ENCODE measurements at places on chromosomes 3 and 15. TPM values are rescaled to one million over a fixed set of nuclear protein-coding genes. Genes with fewer than 3 reads are reported as not detected.
A peak's percentile ranks its signal among the peaks of the same experiment; 100 is the strongest.

GOLGA8R gene
- total RNA-seq = 0.82 TPM

FSD2 gene
- not detected for total RNA-seq

CCRL2 gene
- total RNA-seq = not detected

DNA sequence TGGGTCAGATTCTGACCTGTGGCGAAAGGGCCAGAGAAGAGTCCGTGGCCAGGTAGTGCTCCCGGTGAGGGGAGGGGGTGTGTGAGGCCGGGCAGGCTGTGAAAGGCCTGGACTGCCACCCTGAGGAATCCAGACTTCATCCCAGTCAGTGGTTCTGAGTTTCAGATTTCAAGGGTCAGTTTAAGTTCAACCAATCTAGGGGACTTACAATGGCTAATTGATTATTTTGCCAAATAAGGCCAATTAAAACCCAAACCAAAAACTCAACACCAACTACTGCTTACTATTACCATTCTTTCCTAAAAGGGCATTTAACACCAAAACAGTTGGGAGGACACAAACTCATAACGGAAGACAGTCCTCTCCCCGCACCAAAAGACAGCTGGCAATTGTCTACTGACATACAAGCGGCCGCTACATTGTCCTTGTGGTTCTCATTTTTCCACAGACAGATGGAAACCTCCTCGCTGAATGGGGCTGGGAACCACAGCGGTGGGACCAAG is 30.5 kb downstream of the TMEM44 start:
- no peak for DNase-seq

DNA sequence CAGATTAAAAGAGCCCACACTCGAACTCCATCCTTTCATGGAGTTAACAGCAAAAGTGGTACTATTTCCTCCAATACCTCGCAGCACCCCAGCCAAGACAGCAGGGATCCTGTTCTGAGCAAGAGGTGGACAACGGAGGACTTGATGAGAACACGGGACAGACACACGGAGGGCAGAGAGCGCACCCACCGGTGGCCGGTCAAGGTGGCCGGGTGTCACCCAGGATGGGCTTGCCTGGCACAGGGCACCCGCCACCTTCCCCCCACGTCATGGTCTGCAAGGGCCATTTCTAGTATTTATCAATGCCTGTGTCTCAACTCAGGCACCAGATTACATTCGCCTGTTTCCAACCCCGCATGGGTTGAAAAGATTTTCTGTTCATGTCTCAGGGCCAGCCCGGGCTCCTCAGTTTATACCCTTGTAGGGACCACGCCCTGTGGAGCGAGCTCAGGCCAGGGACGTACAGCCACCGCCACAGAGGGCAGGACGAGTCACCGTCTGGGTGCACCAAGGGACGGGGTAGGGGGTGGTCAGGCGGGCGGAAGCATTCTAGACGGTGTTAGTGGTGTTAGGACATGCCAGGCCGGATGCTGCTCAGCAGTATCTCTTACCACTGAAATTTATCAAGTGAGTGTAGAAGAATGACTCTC is 64.2 kb downstream of the CYFIP1 start:
- DNase-seq = no peak

C2CD4B gene
- total RNA-seq = not detected

- no peak for DNase-seq
These were observed 596 bp downstream of the BTD start for GRCh38 chr3:15602146-15602536.

GRCh38 chr15:66565141-66565641 is 607 bp downstream of the LCTL start:
- no peak for DNase-seq

- DNase-seq = no peak
These were observed 246.8 kb upstream of the ROBO1 start for GRCh38 chr3:80014576-80014975.

SPATA12 gene
- not detected for total RNA-seq

DNA sequence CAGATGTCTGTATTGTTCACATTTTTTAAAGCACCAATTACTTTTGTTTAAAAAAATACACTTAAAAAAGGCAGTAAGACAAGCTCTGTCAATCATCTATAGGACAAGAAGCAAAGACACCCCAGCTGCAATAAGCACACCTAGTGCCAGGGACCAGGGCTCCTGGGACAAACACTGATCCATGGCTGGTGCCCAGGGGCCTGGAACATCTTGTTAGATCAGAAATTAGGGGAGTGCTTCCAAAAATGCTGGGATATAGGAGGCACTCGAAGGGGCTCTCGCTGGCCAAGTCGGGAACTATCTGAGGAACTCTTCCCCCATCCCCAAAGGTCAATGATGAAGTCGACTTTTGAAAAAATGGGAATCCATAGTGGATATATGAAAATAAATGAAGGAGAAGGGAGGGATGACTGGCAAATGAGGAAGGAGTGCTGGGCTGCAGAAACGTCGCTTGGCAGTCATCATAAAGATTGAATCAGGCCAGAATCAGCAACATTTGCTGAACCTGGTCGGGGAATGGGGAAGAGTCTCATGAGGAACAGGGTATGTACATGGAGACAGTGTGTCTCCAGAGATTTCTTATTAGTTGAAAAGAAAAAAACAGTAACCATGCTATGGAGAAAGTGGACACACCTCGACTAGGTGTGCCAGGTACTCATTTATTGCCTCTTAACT is 28.5 kb downstream of the TSPAN3 start:
- DNase-seq = no peak

SNAPC5 gene
- total RNA-seq = 22.9 TPM

GRCh38 chr3:98322686-98323085 is 31.0 kb upstream of the OR5K4 start:
- no peak for DNase-seq

DNA sequence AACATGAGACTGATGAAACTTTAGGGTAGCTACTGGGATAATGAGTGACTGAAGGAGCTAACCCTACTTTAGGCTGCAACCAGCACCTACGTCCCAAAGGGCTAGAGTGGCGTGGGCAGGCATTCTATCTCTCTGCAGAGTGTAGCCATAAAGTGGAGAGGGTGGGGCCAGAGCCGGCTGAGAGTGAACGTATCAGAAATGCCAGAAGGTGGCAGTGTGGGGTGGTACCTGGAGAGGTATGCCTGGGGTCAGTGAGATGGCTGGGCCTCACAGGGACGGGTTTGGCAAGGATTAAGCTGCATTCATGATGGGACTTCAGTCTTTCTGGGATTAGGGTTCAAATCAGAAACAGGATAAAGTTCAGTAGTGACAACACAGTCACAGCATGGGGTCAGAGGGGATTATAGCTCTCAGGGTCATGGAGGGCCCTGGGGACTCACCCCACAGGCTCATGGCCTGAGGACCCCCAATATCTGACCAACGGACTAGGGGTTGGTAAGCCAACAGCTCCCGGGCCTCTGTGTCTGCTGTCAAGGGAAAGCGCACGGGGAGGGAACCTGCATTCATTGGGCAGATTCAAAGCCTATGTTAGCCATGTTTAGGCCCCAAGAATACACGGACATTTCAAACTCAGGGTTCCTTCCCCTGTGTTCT is 86.5 kb upstream of the FOXB1 start:
- DNase-seq = peak; percentile 57

GRCh38 chr3:114484919-114485318 is 191.1 kb downstream of the TIGIT start:
- no peak for DNase-seq

QTRT2 gene
- 40.2 TPM for total RNA-seq

DNA sequence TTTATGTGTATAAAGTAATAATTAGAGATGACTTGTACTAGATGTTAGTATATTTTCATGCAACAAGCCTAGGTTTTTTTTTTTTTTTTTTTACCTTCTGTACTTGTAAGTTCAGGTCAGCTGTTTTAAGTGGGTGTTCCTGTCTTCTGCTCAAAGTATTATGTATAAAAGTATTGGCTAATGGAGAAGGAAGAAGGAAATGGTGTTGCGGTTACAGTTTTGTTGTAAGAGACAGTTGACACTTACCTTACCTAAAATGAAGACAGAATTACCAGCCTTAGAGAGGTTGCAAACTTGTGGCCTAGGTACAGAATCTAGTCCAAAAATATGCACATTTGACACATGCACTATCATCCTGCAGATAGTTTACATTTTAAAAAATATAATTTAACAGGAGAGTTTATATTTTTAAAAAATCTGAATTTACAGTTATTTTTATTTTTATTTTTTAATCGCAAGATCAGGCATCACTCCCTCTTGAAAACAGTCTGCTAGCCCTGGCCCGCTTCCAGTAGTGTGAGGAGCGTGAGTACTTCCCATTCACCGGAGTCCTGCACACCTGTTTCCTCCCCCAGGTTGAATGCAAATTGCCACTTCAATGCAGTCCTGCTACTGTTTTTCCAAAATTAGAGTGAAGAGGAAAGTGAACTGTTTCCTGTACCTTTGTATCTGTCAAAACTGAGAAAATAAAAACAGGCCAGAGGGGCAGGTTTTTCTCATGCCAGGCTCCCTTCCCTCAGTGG is 224.3 kb upstream of the SOX2 start:
- DNase-seq = no peak

DNA sequence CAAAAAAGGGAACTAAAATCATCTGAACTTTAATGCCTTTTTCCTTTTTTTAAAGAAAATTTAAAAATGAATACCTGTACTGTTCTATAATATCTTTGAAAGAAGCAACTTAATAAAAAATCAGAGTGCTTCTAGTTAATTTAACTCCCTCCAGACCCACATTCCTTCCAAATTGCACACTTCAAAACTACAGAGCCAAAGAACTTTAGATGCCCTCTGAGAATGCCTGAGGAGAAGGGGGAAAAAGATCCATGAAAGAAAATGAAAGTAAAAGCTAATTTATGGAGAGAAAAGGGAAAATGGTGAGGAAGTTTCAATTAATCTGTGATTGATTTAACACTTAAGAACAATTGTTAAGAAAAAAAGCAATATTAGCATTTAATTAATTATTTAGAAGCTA is 1141.6 kb downstream of the IGSF11 start:
- DNase-seq = no peak

DNA sequence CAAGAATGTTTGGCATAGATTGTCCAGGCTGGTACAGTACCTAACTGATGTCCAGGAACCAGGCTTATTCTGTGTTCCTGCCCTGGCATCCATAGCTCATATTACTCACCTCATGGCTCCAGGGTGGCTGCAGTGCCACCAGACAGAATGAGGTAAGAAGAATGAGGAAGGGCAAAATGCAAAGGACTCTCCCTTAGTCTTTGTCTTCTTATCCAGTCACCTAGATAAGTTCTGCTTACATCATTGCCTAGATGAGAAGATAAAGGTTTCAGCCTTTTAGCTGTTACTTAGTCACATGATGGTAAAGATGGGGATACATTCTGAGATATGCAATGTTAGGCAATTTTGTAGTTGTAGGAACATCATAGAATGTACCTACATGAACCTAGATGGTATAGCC is 45.8 kb downstream of the CHP1 start:
- DNase-seq = no peak

HCLS1 gene
- 0.45 TPM for total RNA-seq

GRCh38 chr15:98174286-98174685 is 213.8 kb downstream of the ARRDC4 start:
- DNase-seq = no peak

GRCh38 chr3:189233225-189233858 is 61.6 kb downstream of the TPRG1 start:
- DNase-seq = peak; percentile 26

DNA sequence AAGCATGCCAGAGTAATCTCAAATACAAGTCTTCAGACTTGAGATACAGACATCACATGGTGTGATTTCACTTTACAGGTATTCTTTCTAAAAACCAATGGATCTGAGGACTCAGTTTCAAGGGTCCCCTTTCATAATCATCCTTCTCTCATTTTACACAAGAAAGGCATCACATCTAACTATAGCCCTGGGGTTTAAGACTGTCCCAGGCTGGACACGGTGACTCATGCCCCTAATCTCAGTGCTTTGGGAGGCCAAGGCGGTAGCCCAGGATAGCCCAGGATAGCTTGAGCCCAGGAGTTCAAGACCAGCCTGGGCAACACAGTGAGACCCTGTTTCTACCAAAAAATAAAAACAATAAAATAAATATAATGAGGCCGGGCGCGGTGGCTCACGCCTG is 36.4 kb downstream of the UBP1 start:
- DNase-seq = no peak

GRCh38 chr3:169324452-169324785 is 339.1 kb downstream of the MECOM start:
- DNase-seq = no peak

- no peak for DNase-seq
These were observed 81.0 kb upstream of the LMCD1 start for GRCh38 chr3:8420612-8421011.

SPRED1 gene
- total RNA-seq = 40.0 TPM

GRCh38 chr3:178900029-178900646 is 171.5 kb downstream of the ZMAT3 start:
- no peak for DNase-seq

GABRR3 gene
- total RNA-seq = not detected

LRRN1 gene
- total RNA-seq = 77.6 TPM

- DNase-seq = no peak
These were observed 899.8 kb downstream of the MCTP2 start for GRCh38 chr15:95131131-95131556.

SHF gene
- 55.0 TPM for total RNA-seq

DNA sequence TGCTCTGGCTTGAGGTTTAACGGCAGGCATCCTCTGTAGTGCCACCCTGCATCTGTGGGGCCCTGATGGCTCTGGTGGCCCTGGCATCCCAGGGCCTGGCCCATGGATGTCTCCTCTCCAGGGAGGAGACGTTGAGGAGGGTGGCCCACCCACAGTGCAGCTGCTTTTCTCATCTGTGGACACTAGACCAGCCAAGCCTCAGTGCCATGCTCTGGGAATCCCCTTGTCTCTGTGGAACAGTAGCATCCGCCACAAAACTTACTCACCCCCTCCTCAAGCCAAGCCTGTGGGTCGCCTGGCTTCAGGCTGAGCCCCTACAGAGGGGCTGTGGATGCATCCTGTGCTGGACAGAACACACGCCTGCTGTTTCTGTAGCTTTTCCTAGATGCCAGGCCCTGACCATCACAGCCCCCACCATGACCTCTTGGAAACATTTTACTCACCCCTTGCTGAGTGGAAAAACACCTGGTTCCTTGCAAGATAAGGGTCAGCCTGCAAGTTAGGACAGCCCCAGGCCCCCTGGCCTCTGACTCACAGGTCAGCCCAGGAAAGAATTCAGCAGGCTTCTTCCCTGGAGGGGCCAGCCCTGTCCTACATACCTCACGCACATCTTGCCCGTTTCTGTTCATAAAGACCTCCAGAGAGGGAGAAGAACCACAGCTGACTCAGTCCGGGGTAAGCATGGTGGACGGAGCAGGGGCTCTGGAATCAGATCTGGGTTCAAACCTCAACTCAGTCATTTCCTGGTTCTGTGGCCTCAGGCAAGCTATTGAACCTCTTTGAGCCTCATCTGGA is 19.0 kb downstream of the PAK6 start:
- DNase-seq = no peak

- no peak for DNase-seq
These were observed 22.1 kb upstream of the TMEM115 start for GRCh38 chr3:50381383-50381782.

MESP2 gene
- 0.36 TPM for total RNA-seq

GREM1 gene
- total RNA-seq = 0.07 TPM

STXBP5L gene
- total RNA-seq = 3.0 TPM

GOLGA6L7 gene
- total RNA-seq = not detected

PPP1R14D gene
- total RNA-seq = not detected

- no peak for DNase-seq
These were observed 1.3 kb downstream of the STT3B start for GRCh38 chr3:31534065-31534425.

INKA1 gene
- total RNA-seq = 17.3 TPM

- no peak for DNase-seq
These were observed 543.4 kb downstream of the GBE1 start for GRCh38 chr3:81218023-81218422.

Data from neural crest cell (in vitro differentiated cells).